ENCODE measurements at places on chromosomes 13 and 19.
A peak's percentile ranks its signal among the peaks of the same experiment; 100 is the strongest.

GRCh38 chr19:8429044-8429443, 15.7 kb upstream of the HNRNPM start:
- no peak for DNase-seq

GRCh38 chr13:67632590-67632989, 402.5 kb upstream of the PCDH9 start:
- DNase-seq = no peak

GRCh38 chr19:17680230-17680722, 7.9 kb downstream of the UNC13A start:
- peak; percentile 66 for DNase-seq

- DNase-seq = no peak
These were observed 6.4 kb upstream of the IPO5 start for GRCh38 chr13:97946951-97947588.

- no peak for DNase-seq
These were observed 31.8 kb upstream of the ADGRE5 start for GRCh38 chr19:14349426-14349825.

GRCh38 chr19:48631225-48631624, 6.0 kb downstream of the DBP start:
- no peak for DNase-seq

GRCh38 chr13:106695139-106695538, 127.2 kb upstream of the ARGLU1 start:
- no peak for DNase-seq

GRCh38 chr13:91045351-91046034, 302.0 kb upstream of the MIR17HG start:
- DNase-seq = no peak

- DNase-seq = no peak
These were observed 5.1 kb downstream of the FSTL3 start for GRCh38 chr19:681029-682019.

DNA sequence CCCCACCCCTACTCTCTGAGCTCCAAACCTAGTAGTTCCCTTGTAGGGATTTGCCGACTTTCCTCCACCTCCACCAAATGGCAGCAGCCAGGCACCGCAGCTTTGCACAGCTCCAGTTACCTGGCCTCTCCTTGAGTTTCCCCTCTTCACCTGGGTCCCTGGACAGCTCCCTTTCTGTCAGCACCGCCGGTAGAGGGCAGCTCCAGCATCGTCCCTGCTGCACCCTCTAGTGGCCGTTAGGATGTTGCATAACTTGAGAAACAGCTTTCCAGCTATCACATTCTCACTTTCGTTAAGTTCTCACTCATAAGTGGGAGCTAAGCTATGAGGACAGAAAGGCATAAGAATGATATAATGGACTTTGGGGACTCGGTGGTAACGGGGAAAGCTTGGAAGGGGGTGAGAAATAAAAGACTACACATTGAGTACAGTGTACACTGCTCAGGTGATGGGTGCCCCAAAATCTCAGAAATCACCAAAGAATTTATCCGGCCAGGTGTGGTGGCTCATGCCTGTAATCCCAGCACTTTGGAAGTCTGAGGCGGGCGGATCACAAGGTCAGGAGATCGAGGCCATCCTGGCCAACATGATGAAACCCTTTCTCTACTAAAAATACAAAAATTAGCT, 60.4 kb upstream of the OLFM4 start:
- peak; percentile 49 for DNase-seq

GRCh38 chr13:79637133-79637763, 156.3 kb downstream of the NDFIP2 start:
- no peak for DNase-seq

- DNase-seq = no peak
These were observed 105.1 kb downstream of the DNAJC15 start for GRCh38 chr13:43128504-43128961.

- no peak for DNase-seq
These were observed 776 bp upstream of the LENG1 start for GRCh38 chr19:54160182-54160811.

- DNase-seq = no peak
These were observed 91.8 kb downstream of the LRCH1 start for GRCh38 chr13:46644816-46645215.

DNA sequence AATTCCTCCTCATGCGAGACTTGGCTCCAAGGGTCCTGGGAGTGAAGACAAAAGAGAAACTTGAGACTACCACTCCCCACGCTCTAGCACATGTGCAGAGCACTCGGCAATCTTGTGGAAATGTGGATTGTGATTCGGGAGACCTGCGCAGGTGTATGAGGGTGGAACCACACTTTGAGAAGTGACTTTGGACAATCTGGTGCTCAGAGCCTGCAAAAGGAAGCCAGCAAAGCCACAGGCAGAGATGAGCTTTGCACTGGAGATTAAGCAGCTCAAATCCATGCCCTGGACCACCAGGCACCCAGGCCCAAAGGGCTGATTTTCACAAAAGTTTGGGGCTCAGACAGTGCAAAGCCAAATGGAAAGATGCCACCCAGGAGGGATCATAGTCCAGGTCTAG, 162.5 kb upstream of the TSHZ3 start:
- no peak for DNase-seq

DNA sequence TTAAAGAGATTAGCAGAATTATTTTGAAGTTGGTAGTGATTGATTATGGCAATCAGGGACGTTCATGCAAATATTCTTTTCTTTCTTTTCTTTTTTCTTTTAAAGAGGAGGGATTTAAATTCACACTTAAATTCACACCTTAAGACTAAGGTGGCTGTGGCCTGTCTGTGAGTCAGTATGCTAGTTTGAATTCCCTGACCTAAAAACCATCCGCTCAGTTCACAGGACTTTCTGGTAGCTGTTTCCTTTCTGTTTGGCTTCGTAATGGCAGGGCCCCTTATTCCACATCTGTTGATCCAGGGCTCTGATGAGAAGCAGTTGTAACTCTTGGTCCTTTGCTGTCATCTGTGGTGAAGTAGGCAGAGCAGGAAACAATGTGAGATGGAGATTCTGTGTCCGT, 7.5 kb downstream of the TNFSF11 start:
- no peak for DNase-seq

DNA sequence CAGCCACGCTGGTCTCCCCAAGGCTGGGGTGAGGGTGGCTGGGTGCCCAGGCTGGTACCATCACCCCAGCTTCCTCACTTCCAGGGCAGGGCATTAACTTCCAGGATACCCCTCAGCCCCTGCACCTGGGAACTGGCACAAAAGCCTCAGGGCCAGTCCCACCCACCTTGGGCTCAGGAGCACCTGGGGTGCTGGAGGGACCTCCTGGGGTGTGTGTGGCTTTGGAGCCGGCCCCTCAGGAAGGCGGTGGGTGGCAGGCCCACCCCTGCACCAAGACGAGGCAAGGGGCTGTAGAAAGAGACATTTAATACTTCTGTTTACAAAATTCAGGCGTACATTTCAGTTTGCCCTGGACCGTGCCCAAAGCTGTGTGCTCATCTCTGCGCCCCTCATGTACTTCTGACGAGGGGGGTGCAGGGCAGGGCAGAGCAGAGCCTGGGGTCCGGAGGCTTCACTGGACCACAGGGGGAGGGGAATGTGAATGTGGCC, 16.8 kb downstream of the MPND start:
- DNase-seq = no peak

- DNase-seq = no peak
These were observed 1.1 kb downstream of the LMO7 start for GRCh38 chr13:75637181-75637750.

- no peak for DNase-seq
These were observed 9.4 kb downstream of the AP1M1 start for GRCh38 chr19:16207063-16207462.

DNA sequence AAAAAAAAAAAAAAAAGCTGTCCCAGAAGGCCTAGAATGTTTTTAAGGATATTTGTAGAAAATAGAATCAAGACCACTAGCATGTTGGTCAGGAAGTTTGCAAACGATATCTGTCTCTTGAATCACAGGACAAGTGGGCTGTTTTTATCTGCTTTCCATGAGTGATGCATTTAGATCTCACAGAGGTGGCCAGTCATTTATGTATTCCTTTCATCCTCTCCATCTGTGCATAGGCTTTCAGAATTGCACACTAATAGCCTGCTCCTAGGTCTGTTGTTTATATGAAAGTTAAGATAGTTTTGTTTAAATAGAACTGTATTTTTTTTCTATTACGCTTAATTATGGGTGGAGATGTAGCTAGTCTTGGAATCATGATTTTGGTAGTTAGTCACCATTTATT, 289.5 kb downstream of the SHISA2 start:
- no peak for DNase-seq

DNA sequence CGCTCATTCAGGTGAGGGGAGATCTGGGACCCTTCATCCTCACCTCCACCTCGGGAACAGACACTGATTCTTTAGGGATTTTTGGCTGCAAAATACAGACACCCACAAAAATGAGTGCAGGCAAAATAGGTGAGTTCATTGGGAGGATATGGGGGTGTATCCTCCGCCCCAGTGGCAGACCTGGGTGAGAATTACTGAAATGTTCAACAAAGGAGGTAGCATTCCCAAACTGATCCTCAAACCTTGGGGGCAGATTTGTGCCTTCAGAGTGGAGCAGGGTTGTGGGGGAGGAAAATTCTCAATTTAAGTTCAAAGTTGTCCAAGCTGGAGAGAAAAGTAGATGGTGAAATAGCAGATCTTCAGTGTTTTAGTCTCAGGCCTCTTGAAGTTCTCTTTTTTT, 31.3 kb upstream of the SIN3B start:
- DNase-seq = no peak

GRCh38 chr19:7904074-7905020, 670 bp downstream of the MAP2K7 start:
- DNase-seq = peak; percentile 73

DNA sequence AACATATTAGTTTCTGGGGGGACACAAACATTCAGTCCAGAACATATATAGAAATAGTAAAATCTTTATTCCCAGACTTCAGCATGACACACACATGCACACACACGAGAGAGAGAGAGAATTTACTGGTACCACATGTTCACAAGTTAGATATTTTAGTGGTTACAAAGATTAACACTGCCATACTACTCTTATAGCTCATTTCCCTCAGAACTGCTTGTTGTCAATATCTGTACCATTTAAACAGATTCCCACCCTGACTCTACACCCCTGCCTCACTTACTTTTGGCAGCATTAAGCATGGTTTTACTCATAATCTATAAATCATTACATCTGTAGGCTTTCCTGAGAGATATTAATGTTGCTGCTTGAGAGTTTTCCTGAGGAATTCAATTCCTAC, 524.7 kb upstream of the HTR2A start:
- no peak for DNase-seq

DNA sequence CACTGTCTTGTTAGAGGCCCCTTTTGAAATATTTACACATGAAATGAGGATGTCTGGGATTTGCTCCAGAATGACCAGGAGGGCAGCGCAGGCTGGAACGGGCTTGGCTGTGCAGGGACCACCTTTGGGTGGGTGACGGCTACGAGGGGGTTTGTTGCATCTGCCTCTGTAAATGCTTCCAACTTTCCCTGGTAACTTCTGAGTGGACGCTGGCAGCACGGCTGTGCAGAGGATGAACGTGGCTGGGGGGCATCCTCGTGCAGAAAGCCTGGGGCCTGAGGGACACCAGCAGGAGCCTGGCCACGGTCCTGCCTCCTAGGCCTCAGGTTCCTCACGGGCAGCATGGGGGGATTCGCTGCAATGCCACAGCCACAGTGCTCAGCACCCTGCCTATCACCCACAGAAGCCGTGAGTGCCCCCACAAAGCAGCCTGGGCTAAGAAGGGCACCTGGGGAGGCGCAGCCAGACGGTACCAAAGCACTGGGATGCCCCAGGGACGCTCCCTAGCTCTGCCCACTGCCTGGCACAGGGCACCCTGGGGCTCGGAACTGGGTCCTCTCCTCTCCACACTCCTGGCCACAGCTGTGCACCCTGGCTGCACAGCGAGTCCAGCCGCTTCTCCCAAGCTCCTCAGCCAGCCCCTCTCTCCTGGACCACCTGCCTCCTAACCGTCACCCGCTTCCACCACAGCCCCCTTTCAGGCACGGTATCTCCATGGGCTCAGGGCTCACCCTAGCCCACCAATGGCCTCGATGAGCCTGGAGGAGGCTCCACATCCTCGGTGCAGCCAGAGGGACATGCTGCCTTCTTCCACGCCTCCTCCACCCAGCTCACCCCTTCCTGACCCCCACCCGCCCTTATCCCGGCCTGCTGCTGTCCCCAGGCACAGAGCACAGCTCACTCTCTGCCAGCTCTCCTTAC, 44.5 kb downstream of the MLLT1 start:
- no peak for DNase-seq

- no peak for DNase-seq
These were observed 343.9 kb downstream of the OXGR1 start for GRCh38 chr13:96650301-96650886.

- no peak for DNase-seq
These were observed 247.6 kb upstream of the MIR17HG start for GRCh38 chr13:91099877-91100276.

GRCh38 chr19:28018499-28018898, 1194.5 kb downstream of the UQCRFS1 start:
- no peak for DNase-seq

DNA sequence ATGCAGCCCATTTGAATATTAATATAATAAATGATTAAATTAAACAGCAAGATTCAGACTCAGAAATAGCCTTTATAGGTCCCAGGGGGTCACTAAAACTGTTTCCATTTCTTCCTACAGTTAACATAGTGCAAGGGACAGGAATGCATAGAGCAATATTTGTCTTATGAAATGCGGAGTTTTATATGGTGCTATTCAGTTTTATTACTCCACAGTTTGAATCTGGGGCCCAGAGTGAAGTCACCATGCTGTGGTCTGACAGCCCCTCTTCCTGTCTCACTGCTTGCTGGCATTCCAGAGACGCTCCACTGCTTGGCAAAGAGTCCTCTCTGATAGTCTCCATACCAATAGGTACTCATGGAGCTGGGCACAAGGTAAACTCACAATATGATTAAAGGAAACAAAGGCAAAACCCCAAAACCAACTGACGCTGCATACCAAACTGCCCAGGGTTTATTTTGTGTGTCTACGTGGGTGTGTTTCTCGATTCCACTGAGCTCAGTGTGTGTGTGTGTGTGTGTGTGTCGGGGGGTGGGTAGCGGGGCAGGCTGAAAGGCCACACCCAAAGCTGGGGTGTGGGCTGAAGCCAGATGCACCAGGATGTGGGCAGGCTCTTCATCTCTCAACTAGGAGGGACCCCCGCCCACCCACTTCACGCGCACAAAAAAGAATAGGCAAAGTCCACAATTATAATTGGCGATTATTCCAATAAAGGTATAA, 277.9 kb downstream of the TSHZ3 start:
- DNase-seq = no peak

GRCh38 chr13:60267498-60268202, 103.9 kb upstream of the DIAPH3 start:
- DNase-seq = no peak

- DNase-seq = peak; percentile 57
These were observed 5.6 kb downstream of the APC2 start for GRCh38 chr19:1455336-1456120.

DNA sequence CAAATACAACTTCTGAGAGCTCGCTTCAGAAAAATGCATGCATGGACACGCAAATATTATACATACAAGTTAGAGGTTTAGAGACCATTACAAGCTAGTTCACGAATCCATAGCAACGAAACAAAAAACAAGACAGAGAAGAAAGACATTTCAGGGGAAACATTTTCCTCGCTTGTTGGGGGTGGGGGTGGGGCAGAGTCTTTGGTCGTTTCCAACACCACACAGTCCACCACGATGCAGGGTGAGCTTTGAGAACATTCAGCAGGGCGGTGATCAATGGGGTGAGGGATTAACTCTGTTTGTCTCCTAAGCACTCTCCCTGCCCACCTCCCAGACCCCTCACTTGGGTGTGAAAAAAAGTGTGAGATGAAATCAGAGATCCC, 651 bp downstream of the OXGR1 start:
- DNase-seq = no peak
